ENCODE measurements at places on chromosomes 6 and 20.
A peak's percentile ranks its signal among the peaks of the same experiment; 100 is the strongest.

GRCh38 chr6:116883005-116883404, 6.0 kb downstream of the RFX6 start:
- DNase-seq, result no peak

DNA sequence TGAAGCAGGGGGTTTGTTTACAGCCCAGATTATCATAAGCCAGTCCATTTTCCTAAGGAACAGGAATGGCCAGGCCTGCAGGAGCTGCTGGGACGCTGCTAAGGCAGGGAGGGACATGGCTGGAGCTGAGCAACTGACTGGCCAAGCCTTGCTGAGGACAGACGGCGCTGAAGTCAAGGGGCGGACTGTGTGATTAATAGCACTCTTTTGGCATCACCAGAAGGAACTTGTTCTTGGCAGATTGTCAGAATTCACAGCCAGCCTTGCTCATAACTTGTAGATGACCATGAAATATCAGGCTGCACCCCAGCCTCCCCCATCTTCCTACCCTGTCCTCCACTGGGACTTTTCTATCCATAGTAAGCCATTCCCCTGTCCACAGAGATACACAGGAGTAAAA, 218.8 kb upstream of the RNF24 start:
- DNase-seq, result no peak

DNA sequence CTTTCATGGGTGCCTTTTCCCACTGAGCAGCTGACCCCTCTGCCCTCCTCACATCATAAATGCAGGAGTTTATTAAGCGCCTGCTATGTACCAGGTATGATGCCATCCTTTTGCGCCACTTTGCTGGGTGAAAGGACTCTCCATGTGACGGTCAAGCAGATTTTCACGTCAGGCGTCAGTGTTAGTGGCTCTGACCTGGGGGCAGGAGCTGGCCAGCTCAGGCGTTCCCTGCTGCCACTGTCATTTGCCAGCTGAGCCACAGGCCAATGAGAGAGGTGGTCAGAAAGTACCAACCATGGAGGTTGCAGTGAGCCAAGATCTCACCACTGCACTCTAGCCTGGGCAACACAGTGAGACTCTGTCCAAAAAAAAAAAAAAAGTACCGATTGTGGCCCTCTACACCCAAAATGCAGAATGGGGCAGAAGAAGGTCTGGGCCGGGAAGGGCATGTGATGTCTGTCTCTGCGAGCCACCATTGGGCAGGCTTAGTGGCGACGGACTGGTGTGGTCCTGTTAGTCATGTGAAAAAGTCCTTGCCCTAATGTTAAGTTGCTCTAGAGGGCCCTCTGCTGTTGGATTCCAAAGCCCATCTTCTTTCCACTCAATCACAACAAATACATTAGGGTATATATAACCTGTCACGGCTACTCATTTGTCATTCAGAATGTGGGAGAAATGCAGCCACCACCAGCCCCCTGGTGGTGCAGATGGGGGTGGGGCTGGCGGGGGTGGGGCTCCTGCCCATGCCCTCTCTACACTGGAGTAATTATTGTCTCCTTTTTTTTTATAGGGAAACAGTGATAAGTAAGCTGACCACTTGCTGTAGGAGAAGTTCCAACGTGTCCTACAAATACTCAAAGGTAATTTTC, 18.4 kb upstream of the SLC22A1 start:
- DNase-seq, result peak; percentile 15

DNA sequence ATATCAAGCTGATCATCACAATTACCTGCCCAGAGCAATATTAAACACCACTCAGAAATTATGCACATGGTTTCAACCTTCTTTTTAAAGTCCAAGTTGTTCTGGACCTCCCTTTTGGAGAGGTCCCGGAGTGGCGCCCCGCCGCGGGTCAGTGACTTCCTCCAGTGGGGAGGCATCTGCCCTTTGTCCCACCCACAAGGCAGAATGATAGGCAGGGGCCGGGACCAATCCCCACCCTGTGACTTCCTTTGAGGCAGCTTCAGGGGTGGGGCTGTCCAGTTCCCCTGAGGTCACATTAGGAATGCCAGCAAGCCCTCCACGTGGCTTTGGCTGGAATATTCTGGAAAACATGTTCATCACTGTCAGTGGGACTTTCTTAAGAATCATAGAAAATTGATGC, 207.0 kb downstream of the ANKRD60 start:
- DNase-seq, result no peak

DNA sequence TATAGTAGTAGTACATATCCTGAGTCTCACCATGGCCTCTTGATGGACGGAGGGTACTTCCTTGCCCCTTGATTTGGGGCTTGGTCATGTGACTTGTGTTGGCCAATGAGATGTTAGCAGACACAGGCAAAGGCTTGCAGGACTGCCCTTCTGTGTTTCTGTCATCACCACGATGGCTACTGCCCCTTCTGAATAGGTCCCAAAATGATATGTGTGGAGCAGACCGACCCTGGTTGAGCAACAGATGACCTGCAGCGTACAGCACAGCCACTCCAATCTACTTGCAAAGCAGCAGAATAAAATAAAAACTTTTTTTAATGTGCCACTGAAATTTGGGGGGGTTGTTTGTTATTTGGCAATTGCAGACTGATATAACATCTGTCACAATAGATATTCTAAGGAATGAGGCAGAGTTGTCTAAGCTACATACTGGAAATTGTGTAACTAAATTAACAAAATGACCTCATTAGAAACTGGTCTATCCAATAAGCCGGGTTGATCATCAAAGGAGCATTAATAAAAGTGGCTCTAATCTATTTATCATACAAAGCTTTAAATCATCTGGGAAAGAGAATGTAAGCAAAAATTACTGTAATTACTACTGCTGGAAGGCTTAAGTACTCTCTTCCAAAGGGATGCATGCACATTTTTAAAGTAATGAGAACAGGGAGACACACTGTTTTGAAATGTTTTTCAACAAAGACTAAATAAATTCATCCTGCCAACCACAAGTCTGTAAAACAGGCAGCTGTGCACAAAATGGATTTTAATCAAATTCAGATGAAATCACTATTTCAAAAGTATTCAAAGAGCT, 209.5 kb downstream of the KIF16B start:
- DNase-seq, result no peak

DNA sequence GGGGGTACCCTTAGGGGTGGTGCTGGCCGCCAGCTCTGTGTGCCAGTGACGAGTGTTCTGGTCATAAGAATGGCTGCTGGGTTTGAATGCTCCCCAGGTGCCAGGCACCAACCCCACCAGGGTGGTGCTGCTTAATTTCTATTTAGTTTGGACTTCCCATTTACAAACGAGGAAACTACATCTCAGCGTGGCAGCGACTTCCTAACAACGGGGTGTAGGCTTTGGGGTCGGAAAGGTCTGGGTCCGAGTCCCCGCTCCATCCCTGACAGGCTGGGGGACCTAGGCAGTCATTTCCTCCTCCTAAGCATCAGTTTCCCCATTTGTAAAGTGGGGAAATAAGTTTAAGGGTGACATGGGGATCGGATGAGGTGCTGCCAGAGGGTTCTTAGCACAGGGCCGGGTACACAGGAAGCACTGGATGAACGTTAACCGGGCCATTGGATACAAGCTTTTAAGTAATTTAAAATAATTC, 30.3 kb downstream of the CEBPB start:
- DNase-seq, result no peak

DNA sequence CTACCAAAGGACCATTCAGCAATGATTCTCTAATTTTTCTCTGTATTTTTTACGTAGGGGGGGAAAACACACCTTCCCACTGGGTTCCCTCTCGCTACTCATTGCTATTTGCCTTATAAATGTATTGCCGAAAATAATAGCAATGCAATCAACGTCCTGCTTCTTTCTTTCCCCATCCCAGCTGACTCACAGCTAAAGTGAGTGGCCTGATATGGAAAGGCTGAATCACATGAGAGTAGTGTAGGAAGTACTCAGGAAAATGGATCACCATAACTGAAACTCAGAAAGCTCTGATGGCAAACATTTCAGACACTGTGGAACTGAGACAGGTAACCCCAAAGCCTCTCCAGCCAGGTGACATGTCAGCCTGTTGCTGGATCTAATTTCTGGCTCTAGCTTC, 49.3 kb upstream of the SRPK1 start:
- no peak for DNase-seq

- no peak for DNase-seq
Observed at GRCh38 chr6:83536647-83537589, 24.6 kb downstream of the PRSS35 start.

DNA sequence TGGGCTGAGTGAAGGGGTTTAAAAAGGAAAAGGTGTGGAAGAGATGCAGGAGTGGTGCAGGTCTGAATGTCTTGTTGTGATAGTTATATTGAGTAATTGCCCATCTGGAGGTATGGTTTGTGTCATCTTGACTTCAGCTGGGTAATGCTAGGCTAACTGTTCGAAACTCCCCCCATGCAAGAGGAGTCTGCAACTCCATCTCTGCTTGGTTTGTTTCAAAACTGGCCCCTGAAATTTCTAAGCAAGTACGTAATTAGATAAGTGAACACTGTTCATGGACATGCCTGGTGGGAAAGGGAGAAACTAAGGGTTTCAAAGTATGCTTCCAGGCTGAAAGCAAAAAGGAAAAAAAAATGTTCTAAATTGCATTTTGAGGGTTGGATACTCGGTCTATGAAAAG, 17.1 kb downstream of the TTK start:
- DNase-seq, result no peak

- DNase-seq, result no peak
Observed at GRCh38 chr20:55744896-55745295, 260.4 kb downstream of the CBLN4 start.

DNA sequence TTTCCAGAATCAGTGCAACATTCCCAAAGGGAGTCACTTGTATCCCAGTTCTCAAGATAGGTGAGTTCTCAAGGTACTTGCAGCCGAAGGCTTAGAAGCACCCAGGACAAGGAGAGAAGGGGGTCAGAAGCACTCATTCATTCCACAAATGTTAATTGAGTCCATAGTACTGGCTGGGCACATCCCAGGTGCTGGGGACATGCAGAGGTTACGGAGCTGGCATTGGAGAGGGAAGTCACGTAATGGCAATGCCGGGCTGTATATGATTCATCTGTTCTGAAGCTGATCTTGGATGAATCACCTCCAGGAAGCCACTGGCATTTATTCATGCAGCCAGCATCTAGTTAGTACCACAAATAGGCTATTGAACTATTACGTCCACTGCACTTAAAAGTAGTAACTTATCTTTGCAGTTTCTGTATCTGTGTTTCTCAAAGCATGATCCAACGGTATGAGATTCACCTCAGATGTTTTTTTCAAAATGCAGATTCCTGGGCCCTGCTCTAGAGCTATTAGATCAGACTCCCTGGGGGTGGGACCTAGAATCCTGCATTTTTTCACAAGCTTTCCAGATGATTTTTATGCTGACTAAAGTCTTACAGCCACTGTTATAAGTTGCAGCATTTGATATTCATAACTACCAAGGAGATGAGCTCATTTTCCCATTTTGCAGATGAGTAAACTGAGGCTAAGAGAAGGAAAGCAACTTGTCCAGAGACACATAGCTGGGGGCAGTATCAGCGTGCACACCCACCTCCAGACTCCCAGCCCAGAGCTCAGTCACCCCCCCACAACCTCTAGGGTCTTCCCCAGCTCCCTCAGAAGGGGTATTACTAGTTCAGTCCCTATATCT, 44.1 kb upstream of the ID1 start:
- DNase-seq, result no peak

DNA sequence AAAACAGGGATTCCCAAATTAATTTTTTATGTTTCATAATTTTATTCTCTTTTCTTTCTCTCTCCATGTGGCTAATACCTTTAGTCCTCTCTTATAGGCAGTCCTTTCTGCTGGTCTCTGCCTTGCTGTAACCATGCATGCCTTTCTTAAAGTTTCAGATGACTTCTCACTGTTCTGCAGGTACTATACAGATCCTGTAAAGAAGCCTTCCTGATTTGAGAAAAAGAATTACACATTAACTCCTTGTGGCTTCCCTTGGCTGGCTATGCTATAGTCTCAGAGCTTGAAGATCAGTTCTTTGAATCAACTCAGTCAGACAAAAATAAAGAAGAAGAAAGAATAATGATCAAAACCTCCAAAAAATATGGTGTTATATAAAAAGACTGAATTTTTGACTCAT, 7.3 kb upstream of the GPR63 start:
- DNase-seq, result no peak

DNA sequence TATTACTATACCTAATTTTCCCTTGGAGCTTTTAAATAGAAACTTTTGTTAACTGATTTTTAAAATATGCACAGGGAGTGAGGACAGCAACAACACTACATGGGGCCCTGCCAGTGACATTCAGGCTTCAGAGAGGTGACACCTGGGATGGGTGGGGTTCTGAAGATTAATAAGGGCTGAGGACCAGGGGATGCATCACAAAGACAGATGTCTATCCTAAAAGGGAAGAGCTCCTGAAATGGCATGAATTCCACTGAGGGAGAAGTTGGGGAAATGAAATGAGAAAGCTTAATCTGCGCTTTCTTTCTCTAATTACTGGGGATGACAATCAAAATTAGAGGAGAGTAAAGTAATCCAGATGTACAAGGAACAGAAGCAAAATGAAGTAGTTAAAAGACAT, 162.8 kb downstream of the BTBD9 start:
- DNase-seq, result no peak

- DNase-seq, result no peak
Observed at GRCh38 chr6:107118976-107119375, 3.7 kb upstream of the BEND3 start.

GRCh38 chr20:21701171-21701876, 4.1 kb upstream of the PAX1 start:
- no peak for DNase-seq

Measured in stimulated activated CD4-positive, alpha-beta T cell treated with anti-CD3 and anti-CD28 coated beads, Interleukin-15, amount 100 ng/mL, for 24 hours (primary cell).